ENCODE measurements at places on chromosomes 7 and 10.

- DNase-seq, result no peak
Observed at GRCh38 chr10:112634096-112634830, 187.2 kb downstream of the VTI1A start.

- DNase-seq, result no peak
Observed at GRCh38 chr7:112452102-112452888, 2.0 kb downstream of the IFRD1 start.

DNA sequence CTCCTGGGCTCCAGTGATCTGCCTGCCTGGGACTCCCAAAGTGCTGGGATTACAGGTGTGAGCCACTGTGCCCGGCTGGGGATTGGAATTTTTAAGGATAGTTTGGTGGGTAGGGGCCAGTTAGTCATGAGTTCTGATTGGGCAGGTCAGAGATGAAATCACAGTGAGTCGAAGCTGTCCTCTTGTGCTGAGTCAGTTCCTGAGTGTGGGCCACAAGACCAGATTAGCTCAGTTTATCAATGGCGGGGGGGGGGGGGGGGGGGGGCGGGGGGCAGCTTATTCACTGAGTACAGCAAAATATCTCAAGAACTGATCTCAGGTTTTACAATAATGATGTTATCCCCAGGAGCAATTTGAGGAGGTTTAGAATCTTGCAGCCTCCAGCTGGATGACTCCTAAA lies 11.6 kb upstream of the ERCC6 start:
- DNase-seq, result no peak

- no peak for DNase-seq
Observed at GRCh38 chr10:21082206-21082605, 185.1 kb upstream of the NEBL start.

GRCh38 chr10:6504296-6504695 lies 75.8 kb downstream of the PRKCQ start:
- DNase-seq, result no peak

- DNase-seq, result no peak
Observed at GRCh38 chr7:29177963-29178600, 16.5 kb upstream of the CHN2 start.

Data from NCI-H774 (cell line).